ENCODE measurements at places on chromosomes 2 and 18.

GRCh38 chr2:127566576-127566975 is 31.1 kb downstream of the MYO7B start:
- no peak for DNase-seq

DNA sequence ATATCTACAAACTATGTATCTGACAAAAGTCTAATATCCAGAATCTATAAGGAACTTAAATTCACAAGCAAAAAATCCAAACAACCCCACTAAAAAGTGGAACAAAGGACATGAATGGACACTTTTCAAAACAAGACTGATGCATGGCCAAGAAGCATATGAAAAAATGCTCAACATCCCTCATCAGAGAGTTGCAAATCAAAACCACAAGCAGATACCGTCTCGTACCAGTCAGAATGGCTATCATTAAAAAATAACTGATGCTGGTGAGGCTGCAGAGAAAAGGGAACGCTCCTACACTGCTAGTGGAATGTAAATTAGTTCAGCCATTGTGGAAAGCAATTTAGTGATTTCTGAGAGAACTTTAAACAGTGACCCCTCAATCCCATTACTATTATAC is 56.5 kb downstream of the CCBE1 start:
- no peak for DNase-seq

- no peak for DNase-seq
Measured at GRCh38 chr2:10454505-10454904, 6.4 kb upstream of the ODC1 start.

- no peak for DNase-seq
Measured at GRCh38 chr18:50870138-50870845, 8.6 kb upstream of the ME2 start.

GRCh38 chr2:233056961-233057605 is 3.1 kb upstream of the INPP5D start:
- DNase-seq, result no peak
